ENCODE measurements at places on chromosomes 5 and 9.

DNA sequence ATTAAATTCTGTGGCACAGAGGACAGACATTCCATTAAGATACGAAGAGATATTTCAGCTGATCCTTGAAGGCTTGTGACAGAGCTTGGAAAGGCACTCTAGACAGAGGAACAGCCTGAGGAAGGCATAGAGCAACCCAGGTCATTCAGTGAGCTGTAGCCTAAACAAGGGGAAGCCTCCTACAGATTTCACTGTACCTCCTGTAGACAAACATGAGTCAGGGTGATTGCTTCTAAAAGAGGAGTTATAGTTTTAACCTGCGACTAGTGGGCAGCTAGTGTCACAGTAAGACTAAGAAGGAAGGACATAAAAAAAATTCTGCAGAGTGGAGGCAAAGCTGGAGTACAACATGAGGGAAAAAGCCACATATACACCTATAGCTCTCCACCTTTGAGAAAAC, 43.5 kb upstream of the ANKDD1B start:
- DNase-seq: no peak

DNA sequence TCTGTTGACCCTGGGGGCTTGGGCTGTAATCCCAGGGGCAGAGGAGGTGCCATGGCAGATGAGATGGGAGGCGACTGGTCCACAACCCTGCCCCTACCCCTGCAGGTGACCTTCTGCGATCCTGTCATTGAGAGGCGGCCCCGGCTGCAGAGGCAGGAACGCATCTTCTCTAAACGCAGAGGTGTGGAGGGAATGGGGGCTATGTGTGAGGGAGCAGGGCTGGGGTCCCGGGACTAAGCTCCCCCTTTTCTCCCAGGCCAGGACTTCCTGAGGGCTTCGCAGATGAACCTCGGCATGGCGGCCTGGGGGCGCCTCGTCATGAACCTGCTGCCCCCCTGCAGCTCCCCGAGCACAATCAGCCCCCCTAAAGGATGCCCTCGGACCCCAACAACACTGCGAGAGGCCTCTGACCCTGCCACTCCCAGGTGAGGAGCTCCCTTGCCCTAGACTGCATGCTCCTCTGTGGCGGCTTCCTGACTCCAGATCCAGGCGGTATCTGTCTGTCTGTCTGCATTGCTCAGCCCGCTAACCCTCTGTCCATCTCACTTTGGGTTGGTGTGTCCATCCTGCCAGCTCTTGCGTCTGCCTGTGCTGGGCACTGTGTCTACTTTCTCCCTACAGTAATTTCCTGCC, 9.9 kb downstream of the ZDHHC12 start:
- DNase-seq: no peak

DNA sequence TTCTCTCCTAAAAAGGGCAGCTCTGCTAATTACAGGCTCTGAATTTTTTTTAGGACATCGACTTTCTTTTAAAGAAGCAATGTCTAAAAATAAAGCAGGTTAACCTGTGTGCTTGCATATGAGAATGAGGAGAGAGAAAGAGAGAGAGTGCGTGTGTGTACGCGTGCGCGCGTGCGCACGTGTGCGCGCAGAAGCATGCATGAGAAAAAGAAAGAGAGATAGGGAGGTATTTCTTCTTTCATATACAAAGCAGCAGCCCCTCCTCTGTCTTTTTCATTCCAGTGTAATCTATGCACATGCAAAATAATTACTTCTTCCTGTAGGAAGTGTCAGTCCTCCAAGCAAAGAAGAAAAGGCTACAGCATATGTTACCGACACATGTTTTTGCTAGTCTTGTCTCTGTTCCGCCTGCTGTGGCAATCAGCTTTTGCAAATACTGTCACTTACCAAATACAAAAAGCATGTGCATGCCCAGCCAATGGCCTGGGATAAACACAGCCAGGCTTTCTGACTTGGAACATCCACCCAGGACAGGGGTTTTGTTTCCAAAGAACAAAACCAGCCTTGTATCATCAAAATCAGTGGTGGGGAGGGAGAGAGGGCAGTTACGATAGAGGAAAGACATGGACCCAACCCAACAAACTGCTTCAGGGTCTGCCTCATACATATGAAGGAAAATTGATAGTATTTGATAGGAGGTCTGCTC, 252.3 kb upstream of the SLC24A2 start:
- no peak for DNase-seq

GRCh38 chr5:76391014-76391413, 12.1 kb upstream of the IQGAP2 start:
- no peak for DNase-seq

DNA sequence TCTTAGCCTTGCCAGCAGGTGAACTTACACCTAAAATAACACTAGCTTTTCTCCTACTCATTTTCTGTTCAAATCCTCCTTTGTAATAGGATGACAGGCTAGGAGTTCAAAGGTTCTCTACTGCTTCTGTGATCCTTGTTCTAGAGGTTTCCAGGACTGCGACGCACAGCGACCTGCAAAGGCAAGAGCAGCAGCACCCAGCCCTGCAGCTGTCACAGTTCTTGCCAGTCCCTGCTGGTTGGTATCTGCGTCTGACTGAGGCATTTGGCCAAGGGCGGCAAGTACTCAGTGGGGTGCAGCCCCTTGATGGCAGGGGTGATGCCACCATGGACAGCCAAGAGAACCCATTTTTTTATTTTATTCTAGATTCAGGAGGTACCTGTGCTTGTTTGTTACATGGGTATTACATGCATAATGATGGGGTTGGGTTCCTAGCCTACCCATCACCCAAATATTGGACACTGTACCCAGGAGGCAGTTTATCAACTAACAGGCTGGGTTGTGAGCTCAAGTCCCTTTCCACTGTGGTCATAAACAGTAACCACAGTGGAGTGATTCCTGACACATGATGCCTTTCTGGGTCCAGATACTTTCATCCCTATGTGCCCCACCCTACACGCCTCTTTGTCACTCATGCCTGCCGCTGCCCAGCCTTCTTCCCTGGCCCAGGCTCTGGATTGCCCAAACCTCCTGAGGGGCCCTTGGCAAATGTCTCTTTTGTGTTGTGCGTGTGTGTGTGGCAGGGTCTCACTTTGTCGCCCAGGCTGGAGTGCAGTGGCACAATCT, 111.0 kb downstream of the GAPVD1 start:
- DNase-seq: no peak

- DNase-seq: no peak
Measured at GRCh38 chr9:91273853-91274552, 87.7 kb downstream of the AUH start.

Data from stimulated activated CD4-positive, alpha-beta T cell treated with anti-CD3 and anti-CD28 coated beads, Interleukin-1b, Interleukin-23, amount 100 ng/mL, for 4 hours (primary cell).